PC-3 (cell line): ENCODE measurements at places on chromosomes 5 and 9.

DNA sequence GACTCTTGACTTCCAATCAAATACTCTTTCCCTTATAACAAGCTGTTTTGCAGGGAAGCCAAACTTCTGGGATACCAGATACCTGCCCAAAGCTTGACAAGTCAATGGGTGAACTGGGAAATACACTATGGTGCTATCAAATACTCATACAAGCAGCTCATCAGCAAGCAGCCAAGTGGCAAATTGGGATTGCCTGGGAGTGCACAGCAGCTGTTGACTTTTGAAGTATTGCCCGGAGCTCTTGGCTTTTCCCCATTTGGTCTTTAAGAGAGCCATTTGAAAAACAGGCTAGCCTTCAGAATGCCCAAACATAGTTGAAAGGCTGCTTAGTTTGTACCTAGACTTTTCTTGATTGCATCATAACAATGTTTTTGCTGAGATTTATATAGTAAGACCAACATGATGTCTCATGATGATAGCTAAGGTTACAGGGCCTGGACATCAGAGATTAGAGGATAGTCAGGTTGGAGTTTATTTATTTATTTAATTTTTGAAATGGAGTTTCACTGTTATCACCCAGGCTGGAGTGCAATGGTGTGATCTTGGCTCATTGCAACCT lies 210.1 kb upstream of the ZNF608 start:
- no peak for DNase-seq

DNA sequence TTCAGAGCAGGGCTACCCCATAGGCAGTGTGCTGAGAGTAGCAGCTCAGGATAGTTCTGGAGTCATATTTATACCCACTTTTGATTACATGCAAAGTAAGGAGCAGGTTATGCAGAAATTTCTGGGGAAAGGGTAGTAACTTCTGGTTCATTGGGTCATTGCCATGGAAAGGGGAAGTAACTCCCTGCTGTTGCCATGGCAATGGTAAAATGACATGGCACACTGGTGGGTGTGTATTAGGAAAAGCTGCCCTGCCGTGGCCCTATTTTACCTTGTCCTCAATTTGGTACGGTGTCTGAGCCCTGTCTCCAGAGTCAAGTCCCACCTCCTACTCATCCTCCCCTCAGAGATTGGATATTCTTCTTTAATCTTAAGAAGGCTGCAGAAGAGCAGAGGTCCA lies 526.7 kb upstream of the TYRP1 start:
- DNase-seq = no peak

- no peak for DNase-seq
Measured at GRCh38 chr9:21144603-21145002, 3.0 kb upstream of the IFNW1 start.

DNA sequence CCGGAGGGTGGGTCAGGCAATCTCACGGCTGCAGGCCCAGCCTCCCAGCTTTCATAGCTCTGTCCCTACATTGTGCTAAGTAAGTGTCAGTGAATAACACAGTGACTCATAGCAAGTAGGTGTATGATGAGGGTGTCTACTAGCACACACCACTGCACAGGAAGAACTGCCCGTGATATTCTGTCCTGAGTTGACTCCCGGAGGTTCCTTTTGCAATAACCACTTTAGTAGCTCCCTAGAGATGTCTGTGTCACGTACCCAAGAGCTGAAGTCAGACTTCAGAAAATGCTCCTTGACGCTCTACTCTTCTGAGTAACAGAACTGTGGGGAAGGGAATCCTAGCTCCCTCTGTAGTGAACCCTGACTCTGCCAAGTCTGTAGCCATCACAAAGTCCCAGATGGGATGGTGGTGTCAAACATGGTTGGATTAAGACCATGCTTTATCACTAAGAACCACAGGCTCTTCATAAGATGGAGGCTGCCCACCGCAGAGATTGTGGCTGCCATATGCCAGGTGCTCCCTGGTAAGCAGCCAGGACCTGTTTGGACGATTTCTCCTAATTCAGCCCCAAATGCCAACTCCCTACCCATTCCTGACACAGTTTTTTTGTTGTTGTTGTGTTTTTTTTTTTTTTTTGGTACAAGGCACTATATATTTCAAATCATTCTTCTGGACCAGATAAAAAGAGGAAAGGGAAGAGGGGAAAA lies 352.6 kb upstream of the PANK3 start:
- DNase-seq = no peak

DNA sequence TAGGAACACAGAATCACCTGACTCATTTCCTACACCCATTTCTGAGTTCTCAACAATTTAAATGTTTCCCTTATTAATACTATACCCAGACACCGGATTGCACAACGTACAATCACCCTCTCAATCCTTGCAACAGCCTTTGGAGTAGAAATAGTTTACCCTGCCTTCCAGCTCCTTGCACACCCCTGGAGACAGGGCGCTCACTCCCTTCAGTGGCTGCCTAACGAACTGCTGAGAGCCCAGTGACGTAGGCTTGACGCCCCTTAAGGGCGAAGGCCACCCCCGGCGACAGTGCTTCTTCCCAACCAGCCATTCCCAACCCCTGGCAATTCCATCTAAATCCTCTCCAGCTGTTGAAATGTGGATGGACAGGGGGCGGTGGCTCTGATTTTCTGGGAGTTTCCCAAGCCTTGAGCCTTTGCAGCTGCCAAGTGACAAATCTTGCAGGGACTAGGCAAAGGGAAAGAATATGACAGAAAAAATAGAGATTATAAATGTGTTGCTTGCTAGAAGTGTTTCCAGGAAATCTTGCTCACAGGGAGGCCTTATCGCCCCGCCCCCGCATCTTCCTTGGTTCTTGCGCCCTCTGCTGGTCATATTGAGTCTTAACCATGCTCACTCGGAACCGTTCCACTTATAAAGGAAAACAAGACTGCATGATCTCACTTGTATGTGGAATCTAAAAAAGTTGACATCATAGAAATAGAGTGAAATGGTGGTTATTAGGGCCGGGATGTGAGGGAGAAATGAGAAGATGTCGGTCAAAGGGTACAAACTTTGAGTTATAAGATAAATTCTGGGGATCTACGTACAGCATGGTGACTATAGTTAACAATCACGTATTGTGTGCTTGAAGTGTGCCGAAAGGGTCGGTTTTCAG lies 7.6 kb upstream of the BARX1 start:
- peak; percentile 82 for DNase-seq

- DNase-seq = no peak
Measured at GRCh38 chr9:79911724-79912123, 340.0 kb downstream of the TLE4 start.

- no peak for DNase-seq
Measured at GRCh38 chr5:139133282-139133681, 64.9 kb downstream of the SIL1 start.

- DNase-seq = peak; percentile 21
Measured at GRCh38 chr5:9782826-9783560, 152.8 kb upstream of the TAS2R1 start.

GRCh38 chr9:38278457-38278856 lies 114.0 kb upstream of the ALDH1B1 start:
- DNase-seq = no peak

DNA sequence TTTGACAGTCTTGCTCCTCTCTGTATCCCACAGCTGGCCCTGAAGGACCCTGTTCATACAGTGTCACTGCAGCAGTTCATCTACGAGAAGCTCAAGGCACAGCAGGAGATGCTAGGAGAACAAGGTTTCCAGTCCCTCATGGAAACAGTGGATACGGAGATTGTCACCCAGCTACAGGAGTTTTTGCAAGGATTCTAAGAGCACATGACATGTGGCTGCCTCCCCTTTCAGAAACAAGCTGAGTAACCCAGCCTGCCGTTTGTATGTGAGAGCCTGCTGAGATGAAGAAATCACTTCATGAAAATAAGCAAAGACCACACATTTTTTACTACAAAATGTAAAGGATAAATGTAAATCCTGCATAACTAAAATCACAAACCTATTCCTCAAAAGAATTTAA lies 48.5 kb downstream of the LRRC70 start:
- DNase-seq = no peak

DNA sequence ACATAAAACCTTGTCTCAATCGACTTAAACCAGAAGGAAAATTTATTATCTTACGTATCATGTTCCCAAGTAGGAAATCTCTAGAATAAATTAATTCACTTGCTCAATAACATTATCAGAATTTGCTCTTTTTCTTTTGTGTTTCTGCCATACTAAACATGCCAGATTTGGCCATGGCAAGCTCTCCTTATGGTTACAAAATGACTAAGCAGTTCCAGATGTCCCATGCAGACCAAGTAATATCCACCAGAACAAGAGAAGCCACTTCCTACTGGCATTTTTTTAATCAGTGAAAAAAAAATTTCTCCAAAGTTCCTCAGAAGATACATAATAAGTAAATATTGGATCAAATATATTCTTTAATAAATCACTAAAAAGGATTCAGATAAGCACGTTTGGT lies 25.2 kb upstream of the ADAMTS6 start:
- DNase-seq = no peak

- DNase-seq = no peak
Measured at GRCh38 chr5:178152491-178153444, 917 bp downstream of the NHP2 start.

DNA sequence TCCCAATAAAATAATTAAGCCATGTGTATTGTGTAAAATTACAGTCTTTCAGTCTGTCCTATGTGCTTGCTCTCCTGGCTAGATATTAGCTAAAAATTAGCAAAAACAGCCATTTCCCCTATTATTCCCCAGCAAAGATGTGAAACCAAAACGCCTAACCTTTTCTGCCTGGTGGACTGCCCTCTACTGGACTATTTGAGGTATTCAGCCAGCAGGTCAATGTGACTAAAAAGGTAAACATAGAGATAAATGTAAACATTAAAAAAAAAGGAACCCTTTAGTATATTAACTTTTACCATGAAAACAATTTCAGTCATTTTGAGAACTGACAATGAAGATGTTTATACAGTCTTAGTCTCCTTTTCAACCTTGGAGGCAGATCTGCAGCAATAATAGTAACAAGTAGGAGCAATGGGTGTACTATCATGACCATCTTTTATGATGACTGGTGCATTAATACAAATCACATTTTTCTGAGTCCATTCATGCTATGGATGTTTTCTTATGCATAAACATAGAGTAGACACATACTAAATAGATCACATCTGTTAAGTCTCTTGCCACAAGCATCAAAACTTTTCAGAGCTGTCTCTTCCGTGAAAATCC lies 10.1 kb downstream of the ATG12 start:
- peak; percentile 66 for DNase-seq

GRCh38 chr9:75071530-75072122 lies 16.3 kb downstream of the NMRK1 start:
- peak; percentile 82 for DNase-seq

DNA sequence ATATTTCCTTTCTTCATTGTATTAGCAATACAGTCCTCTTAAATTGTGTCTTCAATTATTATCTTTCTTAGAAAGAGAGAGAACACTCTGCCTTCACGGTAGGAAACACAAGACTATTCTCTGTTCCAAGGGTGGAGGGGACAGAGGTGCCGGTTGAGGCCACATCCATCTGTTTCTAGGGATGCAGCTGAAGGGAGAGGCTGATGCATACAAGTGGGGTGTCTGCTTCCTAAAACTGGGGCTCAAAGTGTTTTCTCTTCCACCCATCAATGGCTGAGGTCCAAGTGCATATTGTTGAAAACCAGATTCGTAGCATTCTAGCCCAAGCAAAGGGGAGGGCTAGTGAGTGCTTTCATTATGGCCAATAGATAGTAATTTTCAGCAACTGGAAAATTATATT lies 9.5 kb downstream of the IRX2 start:
- no peak for DNase-seq

DNA sequence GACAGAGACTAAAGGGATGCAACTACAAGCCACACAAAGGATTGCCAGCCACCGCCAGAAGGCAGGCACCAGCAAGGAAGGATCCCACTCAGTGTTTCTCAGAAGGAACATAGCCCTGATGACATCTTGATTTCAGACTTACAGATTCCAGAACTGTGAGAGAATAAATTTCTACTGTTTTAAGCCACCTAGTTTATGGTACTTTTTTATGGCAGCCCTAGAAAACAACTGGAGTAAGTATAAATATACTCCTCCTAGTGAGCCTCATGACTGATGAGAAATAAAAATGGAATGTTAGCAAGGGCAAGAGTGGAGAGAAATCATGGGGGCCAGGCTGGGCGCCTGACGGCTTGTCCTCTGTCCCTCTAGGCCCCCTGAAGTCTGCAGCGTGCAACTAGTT lies 307.3 kb downstream of the PIK3R1 start:
- DNase-seq = no peak

DNA sequence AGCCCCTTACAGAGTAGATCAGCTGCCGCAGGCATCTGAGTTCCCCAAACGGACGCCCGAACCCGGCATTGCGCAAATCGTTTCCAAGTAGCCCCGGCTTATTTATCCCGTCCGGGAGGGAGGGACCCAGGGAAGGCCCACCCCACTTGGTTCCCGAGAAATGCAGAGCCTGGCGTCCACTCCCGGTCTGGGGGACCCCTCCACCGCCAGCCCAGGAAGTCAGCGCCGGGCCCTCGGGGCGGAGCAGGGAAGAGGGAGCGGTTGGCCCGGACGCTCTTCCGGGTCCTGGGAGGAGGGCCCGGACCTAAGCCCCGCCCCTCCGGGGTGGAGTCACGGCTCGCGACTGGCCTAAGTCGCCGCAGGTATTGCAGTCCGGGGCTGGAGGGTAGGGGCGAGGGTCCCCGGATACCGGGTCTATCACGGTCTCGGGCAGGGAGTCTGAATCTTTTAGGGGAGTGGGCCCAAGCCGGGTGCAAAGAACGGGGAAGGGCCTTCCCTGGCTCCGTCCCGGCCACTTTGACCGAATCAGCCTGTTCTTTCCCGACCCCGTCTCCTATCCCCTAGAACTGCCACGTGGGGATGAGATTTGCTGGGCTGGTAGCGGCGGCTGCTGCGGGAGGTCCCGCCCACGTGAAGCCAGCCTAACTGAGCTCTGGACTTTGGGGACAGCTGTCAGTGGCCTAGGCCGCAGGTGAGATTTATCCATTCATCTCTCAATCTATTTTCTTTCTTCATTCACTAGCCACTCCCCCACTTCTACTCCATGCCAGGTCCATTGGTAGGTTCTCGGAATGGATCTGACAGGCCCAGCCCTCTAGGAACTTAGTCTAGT lies at the start of gene RABEPK:
TSS of gene RABEPK (plus strand) at position 327 of the 832 bp plus-strand sequence. CDS start 2,472 bp downstream, outside the sequence.
- DNase-seq = peak; percentile 89

- DNase-seq = no peak
Measured at GRCh38 chr5:472076-472655, 29.2 kb downstream of the EXOC3 start.

DNA sequence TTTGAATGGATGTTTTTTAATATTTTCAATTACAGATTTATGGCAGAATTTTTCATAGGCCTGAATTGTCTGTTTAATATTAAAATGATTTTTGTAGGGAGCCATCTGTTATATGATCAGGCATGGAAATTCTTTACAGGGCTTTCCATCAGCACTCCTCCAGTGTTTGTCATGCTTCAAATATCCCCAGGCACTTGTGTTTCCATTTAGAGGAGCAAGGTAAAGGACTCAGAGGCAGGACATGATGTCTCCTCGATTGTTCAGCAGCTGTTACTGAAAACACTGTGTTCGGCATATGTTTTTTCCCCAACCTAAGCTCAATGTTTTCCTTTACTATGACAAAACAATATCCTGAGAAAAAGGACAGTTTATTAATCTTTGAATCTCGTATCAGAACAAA lies 172.3 kb upstream of the RFX3 start:
- no peak for DNase-seq

DNA sequence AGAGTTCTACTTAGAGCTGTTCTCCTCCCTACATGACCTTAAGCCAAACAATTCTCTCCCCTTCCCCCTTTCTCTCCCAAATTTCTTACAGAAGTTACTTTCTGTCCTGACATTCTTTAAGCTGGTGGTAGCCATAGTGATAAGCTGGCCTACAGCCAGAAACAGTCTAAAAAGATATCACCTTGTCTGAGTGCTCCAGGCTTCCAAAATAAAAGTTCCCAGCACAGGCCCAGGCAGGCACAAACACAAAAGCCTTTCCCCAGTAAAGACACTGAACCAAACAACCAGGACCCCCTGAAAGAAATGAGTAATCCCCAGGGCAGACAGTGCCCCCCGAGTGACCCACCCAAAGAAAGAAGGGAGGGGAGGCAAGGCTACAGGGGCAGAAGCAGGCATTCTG lies 19.2 kb downstream of the SIL1 start:
- DNase-seq = no peak
